Stimulated activated CD8-positive, alpha-beta memory T cell treated with anti-CD3 and anti-CD28 coated beads, Interleukin-12 subunit alpha, Interleukin-12 subunit beta, amount 100 ng/mL, for 1 hour (primary cell): ENCODE measurements at places on chromosomes 5 and 9.

DNA sequence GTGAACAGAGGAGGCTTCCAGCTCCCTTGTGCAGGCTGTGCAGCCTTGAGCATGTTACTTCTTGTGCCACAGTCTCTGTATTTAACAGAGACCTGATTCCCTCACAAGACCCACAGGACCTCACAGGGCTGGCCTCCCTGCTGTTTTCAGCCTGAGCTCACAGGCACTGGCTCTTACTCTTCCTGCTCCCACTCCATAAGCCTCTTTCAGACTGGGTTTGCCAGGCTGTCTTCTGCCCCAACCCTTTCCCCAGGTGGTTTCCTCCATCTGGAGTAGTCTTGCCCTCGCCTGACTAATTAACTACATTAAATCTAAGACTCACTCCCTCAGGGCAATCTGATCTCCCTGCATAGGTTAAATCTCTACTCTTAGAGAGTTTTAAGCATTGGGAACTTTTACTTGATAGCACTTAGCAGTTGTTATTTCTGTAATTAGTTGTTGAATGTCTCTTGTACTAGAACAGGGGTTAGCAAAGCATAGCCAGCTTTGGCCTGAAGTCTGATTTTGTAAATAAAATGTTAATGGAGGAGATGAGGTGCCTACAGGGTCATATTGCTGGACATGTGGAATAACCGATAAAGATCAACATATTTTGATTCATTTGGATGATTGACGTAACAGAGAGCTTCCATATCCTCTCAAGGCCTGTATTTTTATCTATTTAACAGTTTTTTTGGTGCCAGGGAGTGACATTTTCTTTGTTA is 28.6 kb upstream of the SPATA31E1 start:
- DNase-seq = no peak

GRCh38 chr5:9547122-9547947 is 1.5 kb upstream of the SEMA5A start:
- no peak for DNase-seq

DNA sequence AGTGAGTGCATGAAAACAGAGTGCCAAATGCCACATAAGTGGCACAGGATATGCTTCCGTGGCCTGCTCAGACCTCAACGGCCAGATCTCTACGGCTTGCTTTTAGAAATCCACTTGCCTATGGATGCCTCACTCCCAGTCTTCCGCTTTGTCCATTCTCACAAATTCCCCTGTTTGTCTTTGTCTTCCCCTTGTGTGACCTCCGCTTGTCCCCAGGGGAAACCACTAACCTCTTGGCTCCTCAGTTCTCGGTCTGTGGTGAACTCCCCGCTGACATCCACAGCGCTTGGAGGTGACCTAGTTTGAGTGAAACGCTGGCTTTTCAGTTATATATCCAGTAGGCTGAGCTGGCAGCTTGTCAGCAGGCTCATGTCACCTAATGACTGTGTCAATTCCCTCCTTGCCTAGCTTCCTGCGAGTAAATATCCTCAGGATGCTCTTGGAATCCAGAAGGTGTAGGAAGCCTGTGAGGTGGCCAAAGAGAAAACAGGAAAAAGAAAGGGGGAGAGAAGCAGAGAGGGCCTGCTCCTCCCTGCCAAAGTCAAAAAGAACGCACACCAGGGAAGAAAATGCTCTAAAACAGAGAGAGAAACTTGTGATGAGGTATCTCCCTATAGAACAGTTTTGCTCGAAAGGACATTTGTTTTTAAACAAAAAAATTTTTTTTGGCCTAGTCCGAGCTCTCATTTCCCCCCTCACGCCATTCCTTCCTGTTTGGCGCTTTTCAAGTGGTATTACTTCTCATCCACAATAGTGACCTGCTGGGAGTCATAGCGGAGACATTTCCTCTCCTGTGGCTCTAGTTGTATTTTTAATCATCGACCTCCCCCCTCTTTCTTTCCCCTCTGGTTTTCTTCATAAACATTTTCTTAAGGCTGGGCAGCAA is 101.6 kb upstream of the SPRY4 start:
- no peak for DNase-seq

DNA sequence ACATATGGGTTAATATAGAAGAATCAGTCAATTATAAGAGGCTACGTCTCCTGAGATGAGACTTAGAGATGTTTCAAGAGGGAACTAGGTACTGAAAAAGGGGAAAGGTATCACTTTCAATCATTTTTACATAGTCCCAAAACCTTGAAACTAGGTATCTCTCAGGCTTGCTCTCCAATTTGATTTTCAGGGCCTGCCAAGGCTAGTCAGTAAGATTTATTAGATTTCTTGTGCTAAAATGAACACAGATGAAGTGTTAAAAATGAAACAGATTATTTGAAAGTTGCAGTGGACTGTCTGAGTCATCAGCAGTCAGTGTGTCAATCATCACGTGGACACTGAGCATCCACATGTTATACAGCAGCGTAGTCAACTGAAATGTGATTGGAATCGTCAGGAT is 591.1 kb downstream of the DTWD2 start:
- DNase-seq = no peak

DNA sequence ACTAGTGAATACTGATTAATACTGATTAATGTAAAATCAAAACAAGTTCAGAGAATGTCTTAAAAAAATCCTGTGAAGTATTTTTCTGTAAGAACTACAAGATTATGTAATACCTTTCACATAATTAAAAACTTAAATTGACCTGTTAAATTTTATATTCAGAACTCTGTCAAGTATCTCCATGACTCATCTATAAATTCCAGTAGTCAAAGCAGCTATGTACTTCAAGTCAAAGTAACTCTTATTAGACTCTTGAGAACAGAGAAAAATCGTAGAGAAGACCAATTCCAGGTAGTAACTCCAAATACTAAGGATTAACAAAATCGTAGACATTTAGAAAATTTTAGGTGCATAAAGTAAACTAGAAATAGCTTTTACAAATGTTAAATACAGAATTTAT is 77.1 kb downstream of the HOMER1 start:
- DNase-seq = no peak

DNA sequence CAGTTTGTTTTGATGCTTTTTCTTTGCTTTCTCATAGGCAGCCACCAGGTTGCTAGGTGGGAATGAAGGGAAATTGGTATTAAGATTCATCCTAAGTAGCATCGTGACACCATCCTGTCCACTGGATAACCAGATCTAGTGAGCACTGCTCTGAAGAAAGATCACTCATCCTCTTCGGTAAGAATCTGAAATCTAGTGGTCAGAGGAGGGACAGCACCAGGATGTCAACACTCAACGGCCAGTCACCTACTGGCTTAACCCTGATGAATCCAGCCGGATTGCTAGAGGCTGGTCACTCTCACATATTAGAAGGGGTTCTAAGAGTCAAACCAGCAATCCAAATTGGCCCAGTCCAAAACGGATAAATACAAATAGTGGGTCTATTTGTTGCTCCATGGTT is 50.8 kb downstream of the DCP2 start:
- no peak for DNase-seq

- no peak for DNase-seq
These were observed 122.3 kb upstream of the RAI14 start for GRCh38 chr5:34533582-34534522.

DNA sequence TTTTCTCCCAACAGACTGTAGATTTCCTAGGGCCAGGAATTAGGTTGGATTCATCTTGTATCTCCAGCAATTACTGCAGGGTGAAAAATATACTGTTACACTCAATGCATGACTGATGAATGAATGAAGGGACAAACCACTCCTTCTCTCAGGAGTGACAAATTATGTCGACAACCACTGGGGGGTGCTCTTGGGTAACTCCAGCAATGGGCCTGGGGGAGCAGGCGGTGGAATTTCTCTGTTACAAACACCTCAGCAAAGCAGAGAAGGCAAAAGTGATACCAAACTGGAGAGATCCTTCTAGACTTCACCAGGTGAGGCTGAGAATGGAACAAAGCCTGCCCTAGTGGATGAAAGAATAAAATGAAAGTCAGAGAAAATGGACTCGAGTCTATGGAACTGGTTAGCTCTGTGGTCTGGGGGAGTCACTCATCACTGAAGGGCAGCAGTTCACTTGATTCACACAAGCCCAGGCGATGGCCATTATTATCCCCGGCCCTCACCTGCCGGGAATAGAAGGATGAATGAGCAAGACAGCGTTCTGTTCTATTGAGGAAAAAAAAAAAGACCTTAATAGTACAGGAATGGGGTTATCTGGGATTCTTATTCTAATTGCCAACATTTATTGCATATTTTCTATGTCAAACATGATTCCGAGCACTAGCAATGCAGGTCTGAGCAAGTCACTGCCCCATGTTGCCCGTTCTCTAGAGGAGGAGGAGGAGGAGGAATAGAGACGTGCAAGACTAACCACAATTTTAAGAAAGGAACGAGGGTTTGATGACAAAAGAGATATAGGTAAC is 341.1 kb downstream of the ASTN2 start:
- no peak for DNase-seq

GRCh38 chr5:155953335-155953734 is 373.6 kb upstream of the SGCD start:
- no peak for DNase-seq

DNA sequence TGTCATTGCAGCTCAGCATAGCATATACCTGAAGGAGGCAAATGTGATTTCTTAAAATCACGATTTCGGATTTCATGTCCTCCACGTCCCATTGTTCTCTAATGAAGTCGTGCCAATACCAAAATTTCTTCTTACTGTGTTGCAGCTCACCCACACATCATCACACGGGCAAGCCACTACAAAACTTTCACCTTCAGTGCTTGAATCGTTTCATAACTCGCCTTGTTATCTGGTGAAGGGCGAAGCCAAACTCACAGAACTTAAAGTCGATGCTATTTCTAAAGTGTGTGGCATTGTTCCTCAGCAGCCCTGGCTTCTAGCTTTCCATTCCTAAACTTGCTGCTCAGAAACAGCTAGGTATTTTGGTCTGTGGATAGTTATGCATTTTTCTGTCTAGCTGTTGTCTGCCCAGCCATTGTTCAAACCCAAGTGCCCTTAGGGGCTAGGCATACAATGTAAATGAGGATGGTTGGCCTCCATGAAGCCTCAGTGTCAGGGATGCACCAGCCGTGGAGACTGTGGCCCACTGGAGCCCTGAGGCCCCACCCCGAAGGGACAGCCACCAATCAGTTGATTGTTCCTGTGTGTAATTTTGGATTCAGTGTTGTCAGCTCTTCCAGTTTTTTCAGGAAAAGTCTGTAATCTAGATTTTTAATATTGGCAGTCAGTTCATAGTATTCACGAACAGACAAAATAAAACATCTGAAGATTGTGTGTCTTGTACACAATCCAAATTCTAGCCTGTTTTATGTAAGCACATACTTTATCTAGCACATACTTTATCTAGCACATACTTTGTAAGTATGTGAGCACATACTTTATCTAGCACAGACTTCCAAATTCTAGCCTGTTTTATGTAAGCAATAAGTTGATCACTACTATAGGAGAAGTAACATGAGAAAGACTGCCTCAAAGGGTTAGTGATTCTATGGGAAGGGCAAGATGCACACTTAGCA is 112.8 kb downstream of the DAPK1 start:
- no peak for DNase-seq

- no peak for DNase-seq
These were observed 156.8 kb upstream of the TBC1D2 start for GRCh38 chr9:98412101-98412842.

- no peak for DNase-seq
These were observed 10.5 kb upstream of the EPB41L4B start for GRCh38 chr9:109331353-109331752.

GRCh38 chr5:53950621-53951020 is 359.8 kb downstream of the ARL15 start:
- DNase-seq = no peak
